ENCODE measurements at places on chromosomes 4 and X.

GRCh38 chr4:118983831-118984230 is 95.2 kb downstream of the SYNPO2 start:
- no peak for DNase-seq

GRCh38 chrX:118346258-118347094 is 570 bp downstream of the WDR44 start:
- DNase-seq, result peak; percentile 54

DNA sequence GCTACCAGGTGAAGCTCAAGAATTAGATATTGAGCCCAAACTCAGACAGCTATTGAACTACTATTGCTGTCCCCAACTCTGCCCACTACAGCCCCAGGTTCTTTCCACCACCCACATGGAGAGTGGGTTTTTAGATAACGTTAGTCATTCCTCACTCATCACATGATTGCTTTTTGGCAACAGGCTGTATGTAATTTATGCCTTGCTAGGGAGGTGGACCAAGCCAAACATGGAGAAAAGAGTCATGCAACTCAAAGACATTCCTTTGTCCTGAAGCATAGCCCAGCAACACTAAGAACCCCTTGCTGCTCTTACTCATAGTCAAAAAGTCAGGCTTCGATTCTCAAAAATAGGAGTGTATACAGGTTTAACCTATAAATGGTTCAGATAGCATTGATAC is 275.9 kb upstream of the VCX3A start:
- DNase-seq, result no peak

- no peak for DNase-seq
These were observed 3.6 kb downstream of the NKX1-1 start for GRCh38 chr4:1402516-1403091.
